Thoracic aorta (tissue), 2 donors: ENCODE measurements at places on chromosomes 2 and 18. TPM values are rescaled to one million over a fixed set of nuclear protein-coding genes. Genes with fewer than 3 reads are reported as not detected.
A peak's percentile ranks its signal among the peaks of the same experiment; 100 is the strongest.

DNA sequence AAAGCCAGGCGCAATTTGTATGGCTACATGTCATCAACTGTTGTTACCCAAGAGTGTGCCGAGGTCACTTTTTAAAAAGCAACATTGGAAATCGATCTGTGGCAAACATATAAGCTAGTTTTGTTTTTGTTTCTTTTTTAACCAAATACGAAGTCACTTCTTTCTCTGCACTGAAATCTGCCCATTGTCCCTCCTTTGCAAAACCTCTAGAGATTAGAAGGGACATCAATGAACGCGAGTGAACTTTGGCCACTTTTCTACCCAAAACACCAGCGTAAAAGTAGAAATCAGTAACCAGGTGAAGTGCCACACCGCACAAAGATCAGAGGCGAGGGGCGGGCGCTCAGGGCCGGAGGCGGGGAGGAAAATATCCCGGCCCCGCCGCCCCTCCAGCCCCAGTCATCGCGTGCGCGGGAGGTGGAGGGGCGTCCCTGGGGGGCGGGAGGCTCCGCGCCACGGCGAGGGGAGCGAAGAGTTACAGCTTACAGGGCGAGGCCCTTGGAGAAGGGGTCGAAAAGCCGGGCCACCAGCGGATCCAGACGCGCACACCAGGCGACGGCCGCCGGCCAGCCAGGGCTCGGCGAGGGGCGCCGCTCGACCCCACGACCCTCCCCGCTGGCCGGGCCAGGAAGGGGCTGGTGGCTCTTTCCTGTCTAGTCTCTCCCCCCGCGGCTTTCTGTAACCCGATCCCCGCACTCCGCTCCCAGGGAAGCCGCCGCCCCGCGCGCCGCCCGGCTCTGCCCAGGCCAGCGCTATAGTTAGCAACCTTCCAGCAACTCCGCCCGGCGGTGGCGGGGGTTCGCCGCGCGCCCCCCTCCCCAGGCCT lies 993 bp downstream of the RBMS1 start:
- H3K4me3 ChIP-seq, result peak overlapping the region; percentile 99
- no peaks in the 10 kb centered on the region for H3K27me3 ChIP-seq
- peaks cover 16% of the 10 kb centered on the region for H3K4me1 ChIP-seq
- no peaks in the 10 kb centered on the region for H3K36me3 ChIP-seq
- peak overlapping the region; percentile 91 for H3K27ac ChIP-seq

- no peak overlapping the region for H3K4me3 ChIP-seq
- no peak for DNase-seq
These were observed 116.6 kb downstream of the PRPF40A start for GRCh38 chr2:152600697-152601096.

GRCh38 chr2:33129263-33130053 lies 182.7 kb downstream of the LTBP1 start:
- H3K36me3 ChIP-seq, result no peaks in the 10 kb centered on the region
- H3K4me1 ChIP-seq, result peaks cover 84% of the 10 kb centered on the region
- DNase-seq, result no peak
- H3K27me3 ChIP-seq, result no peaks in the 10 kb centered on the region
- peak overlapping the region; percentile 56 for H3K4me3 ChIP-seq

DNA sequence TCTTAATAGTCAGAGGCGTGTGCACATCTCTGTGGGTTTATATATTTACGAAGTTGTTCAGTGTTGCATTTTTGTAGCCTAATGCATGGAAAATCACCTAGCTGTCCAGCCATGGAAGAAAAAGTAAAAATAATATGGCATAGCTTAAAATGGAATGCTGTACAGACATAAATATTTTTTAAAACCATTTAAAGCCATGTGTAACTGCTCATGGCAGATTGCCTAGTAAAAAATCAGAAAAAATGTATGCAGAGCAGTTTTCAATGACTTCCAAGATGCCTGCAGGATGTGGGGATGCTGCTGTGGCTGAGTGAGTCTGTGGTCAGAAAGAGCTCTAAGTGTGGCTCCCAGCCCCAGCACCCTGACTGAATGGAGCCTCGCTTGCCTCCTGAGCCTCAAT lies 64.8 kb upstream of the ALKAL2 start:
- no peaks in the 10 kb centered on the region for H3K4me1 ChIP-seq
- H3K4me3 ChIP-seq, result no peak overlapping the region
- no peak overlapping the region for H3K27ac ChIP-seq
- DNase-seq, result no peak

DNA sequence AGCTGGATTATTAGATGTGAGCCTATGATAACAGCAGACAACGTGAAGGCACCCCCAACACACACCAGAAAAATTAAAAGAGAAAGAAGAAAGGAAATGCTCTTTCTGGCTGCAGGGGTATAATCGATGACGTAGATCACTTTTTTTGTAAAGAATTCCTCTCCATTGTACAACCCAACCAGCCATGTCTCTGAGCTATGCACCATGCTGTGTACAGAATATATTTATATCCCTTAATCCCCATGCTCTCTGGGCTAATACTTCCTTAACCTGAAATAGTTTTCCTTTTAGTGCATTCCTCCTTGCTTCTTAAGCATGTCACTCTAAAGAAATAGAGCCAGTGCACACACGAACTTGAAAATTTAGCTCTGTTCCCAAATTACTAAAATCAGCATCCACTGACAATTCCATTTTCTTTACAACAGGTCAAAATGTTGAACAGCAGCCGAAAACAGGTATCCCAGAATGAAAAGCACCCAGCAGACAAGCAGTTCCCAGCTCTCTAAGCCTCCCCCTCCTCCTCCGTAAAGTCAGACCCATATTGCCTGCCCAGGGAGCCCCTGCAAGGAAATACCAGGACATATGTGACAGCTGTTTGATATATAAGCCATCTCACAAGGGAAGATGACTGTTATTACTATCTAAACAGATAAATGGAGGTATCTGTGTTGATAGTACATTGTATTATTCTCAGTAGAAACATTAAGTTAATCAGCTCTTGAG lies 247.4 kb upstream of the RAB6C start:
- no peak overlapping the region for H3K27ac ChIP-seq
- no peak for DNase-seq
- no peaks in the 10 kb centered on the region for H3K27me3 ChIP-seq
- H3K4me1 ChIP-seq, result no peaks in the 10 kb centered on the region
- H3K4me3 ChIP-seq, result no peak overlapping the region
- H3K36me3 ChIP-seq, result no peaks in the 10 kb centered on the region

DNA sequence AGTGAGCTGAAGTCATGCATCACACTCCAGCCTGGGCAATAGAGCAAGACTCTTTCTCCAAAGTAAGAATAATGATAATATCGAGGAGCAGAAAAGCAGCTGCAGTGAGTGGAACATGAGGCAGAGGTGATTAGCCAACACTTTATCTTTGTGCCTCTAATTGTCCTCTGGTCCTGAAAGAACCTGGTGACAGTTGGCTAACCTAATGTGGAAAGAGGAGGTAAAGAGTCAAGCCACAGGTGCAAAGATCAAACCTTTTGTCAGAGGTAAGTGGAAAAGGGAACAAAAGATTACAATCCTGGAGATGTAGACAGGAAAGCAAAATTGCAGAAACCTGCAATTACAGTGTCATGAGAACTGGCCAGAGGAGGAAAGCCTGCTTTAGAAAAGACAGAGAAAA lies 53.5 kb upstream of the LCLAT1 start:
- H3K4me1 ChIP-seq, result peaks cover 4% of the 10 kb centered on the region
- H3K27me3 ChIP-seq, result no peaks in the 10 kb centered on the region
- H3K36me3 ChIP-seq, result no peaks in the 10 kb centered on the region
- no peak overlapping the region for H3K4me3 ChIP-seq
- no peak for DNase-seq

GRCh38 chr2:8290771-8291352 lies 391.0 kb upstream of the ID2 start:
- H3K4me3 ChIP-seq, result no peak overlapping the region
- H3K36me3 ChIP-seq, result no peaks in the 10 kb centered on the region
- H3K27me3 ChIP-seq, result no peaks in the 10 kb centered on the region
- H3K27ac ChIP-seq, result no peak overlapping the region

SH3RF3 gene
- 61.7 TPM for total RNA-seq

UGT1A10 gene
- total RNA-seq, result 0.41 TPM
